ENCODE measurements at places on chromosomes 7 and 10. TPM values are rescaled to one million over a fixed set of nuclear protein-coding genes. Genes with fewer than 3 reads are reported as not detected.

DNA sequence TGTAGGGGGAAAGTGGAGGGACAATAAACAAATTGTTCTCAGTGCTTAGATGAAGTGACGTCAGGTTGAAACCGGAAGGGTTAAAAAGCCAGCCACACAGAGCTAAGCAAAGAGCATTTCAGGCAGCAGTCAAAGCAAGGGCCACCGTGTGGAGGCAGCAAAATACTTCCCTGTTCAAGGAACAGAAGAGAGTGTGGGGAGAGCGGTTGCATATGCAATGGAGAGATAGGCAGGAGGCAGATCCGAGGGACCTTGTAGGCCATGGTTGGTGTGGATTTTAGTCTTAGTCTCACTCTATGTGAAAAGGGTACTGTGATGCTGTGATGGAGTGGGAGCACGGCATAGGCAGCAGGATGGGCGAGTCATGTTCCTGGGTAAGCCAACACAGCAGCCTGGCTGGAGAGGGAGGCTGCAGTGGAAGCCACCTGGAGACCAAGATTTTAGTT, 3.8 kb upstream of the STN1 start:
- H3K36me3 ChIP-seq: no peaks in the 10 kb centered on the region
- no peak overlapping the region for H3K4me3 ChIP-seq
- H3K27me3 ChIP-seq: no peaks in the 10 kb centered on the region
- peaks cover 22% of the 10 kb centered on the region for H3K4me1 ChIP-seq

DNA sequence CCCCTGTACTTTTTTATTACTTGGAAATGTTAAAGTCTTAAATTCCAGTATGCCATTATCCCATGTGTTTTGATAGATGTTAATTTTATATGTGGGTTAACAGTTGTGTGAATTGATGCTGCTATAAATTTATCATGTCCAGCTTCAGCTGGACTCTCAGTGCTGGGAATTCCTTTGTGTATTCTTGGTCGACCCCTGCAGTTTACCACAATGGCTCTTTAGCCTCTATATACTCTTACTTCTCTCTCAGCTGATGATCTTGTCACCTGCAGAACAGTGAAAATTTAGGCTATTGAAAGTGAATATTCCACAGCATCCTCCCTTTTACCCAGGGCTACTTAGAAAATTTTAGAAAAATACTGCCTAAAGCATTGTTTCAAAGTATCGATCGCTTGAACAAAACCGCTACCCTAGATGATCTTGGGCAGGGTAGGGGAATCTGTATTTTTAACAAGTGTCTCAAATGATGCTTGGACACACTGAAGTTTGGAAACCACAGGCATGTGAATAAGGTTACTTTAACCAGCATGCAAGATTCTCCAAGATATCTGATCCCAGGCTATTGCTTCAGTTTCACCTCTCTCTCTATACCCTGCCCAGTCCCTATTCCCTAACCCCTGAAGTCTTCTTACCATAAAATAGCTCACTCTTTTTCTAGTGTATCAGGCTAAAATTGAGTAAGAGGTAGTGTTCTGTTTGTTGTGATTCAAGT, 25.4 kb downstream of the LCOR start:
- H3K4me3 ChIP-seq: no peak overlapping the region
- no peak for DNase-seq
- H3K36me3 ChIP-seq: peaks cover 15% of the 10 kb centered on the region
- peaks cover 22% of the 10 kb centered on the region for H3K4me1 ChIP-seq

- no peaks in the 10 kb centered on the region for H3K27me3 ChIP-seq
- no peak for DNase-seq
- no peak overlapping the region for H3K4me3 ChIP-seq
- peaks cover 37% of the 10 kb centered on the region for H3K4me1 ChIP-seq
Measured at GRCh38 chr7:151699147-151699927, 177.6 kb downstream of the PRKAG2 start.

GRCh38 chr10:46308666-46309450, 22.1 kb downstream of the ANTXRL start:
- DNase-seq: no peak
- H3K27ac ChIP-seq: no peak overlapping the region
- no peaks in the 10 kb centered on the region for H3K36me3 ChIP-seq
- H3K27me3 ChIP-seq: no peaks in the 10 kb centered on the region
- no peaks in the 10 kb centered on the region for H3K4me1 ChIP-seq

DNA sequence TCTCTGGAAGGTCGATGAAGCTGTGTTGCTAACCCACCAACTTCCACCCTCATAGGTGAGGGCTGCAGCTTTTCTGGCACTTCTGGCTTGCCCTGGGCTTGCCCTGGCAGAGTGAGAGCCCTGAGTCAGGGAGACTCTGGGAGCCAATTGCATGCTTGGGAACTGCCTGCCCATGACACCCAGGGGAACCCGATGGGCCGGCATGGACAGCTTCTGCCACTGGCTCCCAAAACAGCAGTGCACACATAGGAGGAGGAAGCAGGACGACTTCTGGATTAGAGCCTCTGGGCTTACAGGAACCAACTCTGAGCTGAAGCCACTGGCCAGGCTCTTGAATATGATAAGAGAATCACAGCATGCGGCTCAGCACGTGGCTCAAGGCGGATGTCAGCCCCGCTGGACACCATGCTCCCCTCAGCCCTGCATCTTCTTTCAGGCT, 135.2 kb upstream of the UNC5B start:
- H3K27ac ChIP-seq: no peak overlapping the region
- H3K4me3 ChIP-seq: no peak overlapping the region
- peaks cover 4% of the 10 kb centered on the region for H3K27me3 ChIP-seq
- DNase-seq: peak; percentile 89

HOXA4 gene
- 26.8 TPM for total RNA-seq

Measured in esophagus muscularis mucosa (tissue), 4 donors.